ENCODE measurements at places on chromosomes 2 and 18. TPM values are rescaled to one million over a fixed set of nuclear protein-coding genes. Genes with fewer than 3 reads are reported as not detected.

Gene MARCHF7
- 72.0 TPM for total RNA-seq

Gene FMNL2
- total RNA-seq = 14.9 TPM

Gene HDHD2
- 40.6 TPM for total RNA-seq

- no peak overlapping the region for H3K27ac ChIP-seq
- peaks cover 3% of the 10 kb centered on the region for H3K27me3 ChIP-seq
- no peaks in the 10 kb centered on the region for H3K4me1 ChIP-seq
- no peaks in the 10 kb centered on the region for H3K36me3 ChIP-seq
- DNase-seq = no peak
- no peak overlapping the region for H3K4me3 ChIP-seq
These were observed 23.7 kb upstream of the BOK start for GRCh38 chr2:241534701-241535375.

Gene SLC16A14
- total RNA-seq = 4.0 TPM

- DNase-seq = no peak
- no peak overlapping the region for H3K4me3 ChIP-seq
- peaks cover 2% of the 10 kb centered on the region for H3K36me3 ChIP-seq
- peaks cover 4% of the 10 kb centered on the region for H3K4me1 ChIP-seq
- peaks cover 79% of the 10 kb centered on the region for H3K27me3 ChIP-seq
These were observed 3.7 kb upstream of the FEV start for GRCh38 chr2:218988650-218989049.

GRCh38 chr2:120949957-120950590 lies 214.4 kb downstream of the GLI2 start:
- H3K36me3 ChIP-seq = no peaks in the 10 kb centered on the region
- H3K27ac ChIP-seq = no peak overlapping the region
- no peaks in the 10 kb centered on the region for H3K4me1 ChIP-seq
- DNase-seq = no peak

Gene KCNG2
- total RNA-seq = not detected
